ENCODE measurements at places on chromosomes 7 and 10.

GRCh38 chr7:150665089-150665748 is 20.3 kb upstream of the GIMAP2 start:
- no peak for DNase-seq

- DNase-seq: no peak
Measured at GRCh38 chr7:63067897-63068585, 930.6 kb upstream of the ZNF722 start.

GRCh38 chr10:3811291-3811870 is 26.4 kb upstream of the KLF6 start:
- DNase-seq: no peak

- no peak for DNase-seq
Measured at GRCh38 chr10:130044067-130045061, 66.3 kb downstream of the C10orf143 start.

DNA sequence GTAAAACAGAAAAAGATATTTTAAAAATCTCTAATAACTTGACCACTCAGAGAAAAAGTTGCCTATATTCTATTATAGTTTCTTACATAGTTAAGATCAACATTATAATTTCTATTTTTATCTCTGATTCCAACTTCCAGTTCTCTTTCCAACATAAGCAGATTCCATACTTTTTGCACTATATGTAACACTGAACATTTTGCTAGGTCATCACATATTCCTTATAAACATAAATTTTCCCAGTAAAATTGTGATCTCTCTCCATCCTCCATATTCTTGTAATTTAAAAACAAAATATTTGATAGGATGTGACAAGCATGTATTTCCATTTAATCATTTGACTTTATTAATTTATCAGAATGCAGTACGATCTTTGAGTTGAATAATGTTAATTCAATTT is 170.4 kb upstream of the THSD7A start:
- no peak for DNase-seq
